B cell (primary cell): ENCODE measurements at places on chromosomes 11 and 22. TPM values are rescaled to one million over a fixed set of nuclear protein-coding genes. Genes with fewer than 3 reads are reported as not detected.

GRCh38 chr11:112285841-112286311 is 25.2 kb upstream of the PLET1 start:
- peaks cover 13% of the 10 kb centered on the region for H3K4me1 ChIP-seq
- H3K36me3 ChIP-seq = no peaks in the 10 kb centered on the region
- H3K27ac ChIP-seq = no peak overlapping the region
- H3K27me3 ChIP-seq = peaks cover 3% of the 10 kb centered on the region
- no peak overlapping the region for H3K4me3 ChIP-seq

GRCh38 chr22:20424568-20424931 is 13.1 kb downstream of the SCARF2 start:
- H3K27ac ChIP-seq = no peak overlapping the region
- H3K36me3 ChIP-seq = no peaks in the 10 kb centered on the region
- DNase-seq = no peak
- peaks cover 8% of the 10 kb centered on the region for H3K27me3 ChIP-seq
- peaks cover 15% of the 10 kb centered on the region for H3K4me1 ChIP-seq

- peaks cover 3% of the 10 kb centered on the region for H3K27me3 ChIP-seq
- H3K36me3 ChIP-seq = no peaks in the 10 kb centered on the region
- no peak overlapping the region for H3K4me3 ChIP-seq
- H3K4me1 ChIP-seq = no peaks in the 10 kb centered on the region
- no peak overlapping the region for H3K27ac ChIP-seq
- no peak for DNase-seq
These were observed 13.5 kb upstream of the VWA5A start for GRCh38 chr11:124101737-124102136.

DNA sequence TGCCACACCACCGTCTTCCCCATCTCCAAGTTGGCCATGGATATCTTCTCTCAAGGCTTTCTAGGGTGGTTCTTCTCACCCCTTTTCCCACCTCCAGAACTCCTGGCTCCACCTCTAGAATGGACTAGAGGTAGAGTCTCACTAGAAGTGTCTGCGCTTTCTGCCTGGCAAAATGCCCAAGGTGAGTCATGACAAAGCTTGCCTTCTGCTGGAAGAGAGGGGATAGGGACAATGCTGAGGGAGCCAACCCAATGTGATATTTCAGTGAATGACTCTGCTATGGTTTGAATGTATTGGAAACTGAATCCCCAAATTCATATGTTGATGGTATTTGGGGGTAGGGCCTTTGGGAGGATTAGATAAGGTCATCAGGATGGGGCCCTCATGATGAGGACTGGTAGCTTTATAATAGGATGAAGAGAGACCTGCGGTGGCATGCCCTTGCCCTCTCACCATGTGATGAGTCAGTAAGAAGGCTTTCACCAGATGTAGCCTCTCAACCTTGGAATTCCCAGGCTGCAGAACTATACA is 4.1 kb upstream of the CD82 start:
- no peak for DNase-seq
- H3K27me3 ChIP-seq = no peaks in the 10 kb centered on the region
- no peak overlapping the region for H3K27ac ChIP-seq
- H3K4me3 ChIP-seq = no peak overlapping the region
- peaks cover 50% of the 10 kb centered on the region for H3K4me1 ChIP-seq

- H3K27ac ChIP-seq = no peak overlapping the region
- no peak for DNase-seq
- no peaks in the 10 kb centered on the region for H3K4me1 ChIP-seq
- no peaks in the 10 kb centered on the region for H3K27me3 ChIP-seq
These were observed 53.2 kb downstream of the HIRA start for GRCh38 chr22:19378344-19378674.

The JRKL gene
- 2.1 and 3.2 TPM in 2 replicates for polyA plus RNA-seq

GRCh38 chr11:71577469-71578004 is 5.1 kb downstream of the KRTAP5-11 start:
- no peak overlapping the region for H3K4me3 ChIP-seq
- H3K4me1 ChIP-seq = peaks cover 2% of the 10 kb centered on the region
- DNase-seq = no peak
- H3K27ac ChIP-seq = no peak overlapping the region
- H3K27me3 ChIP-seq = peaks cover 11% of the 10 kb centered on the region
